Naive thymus-derived CD8-positive, alpha-beta T cell (primary cell): ENCODE measurements at places on chromosomes 5 and 9. TPM values are rescaled to one million over a fixed set of nuclear protein-coding genes. Genes with fewer than 3 reads are reported as not detected.

DNA sequence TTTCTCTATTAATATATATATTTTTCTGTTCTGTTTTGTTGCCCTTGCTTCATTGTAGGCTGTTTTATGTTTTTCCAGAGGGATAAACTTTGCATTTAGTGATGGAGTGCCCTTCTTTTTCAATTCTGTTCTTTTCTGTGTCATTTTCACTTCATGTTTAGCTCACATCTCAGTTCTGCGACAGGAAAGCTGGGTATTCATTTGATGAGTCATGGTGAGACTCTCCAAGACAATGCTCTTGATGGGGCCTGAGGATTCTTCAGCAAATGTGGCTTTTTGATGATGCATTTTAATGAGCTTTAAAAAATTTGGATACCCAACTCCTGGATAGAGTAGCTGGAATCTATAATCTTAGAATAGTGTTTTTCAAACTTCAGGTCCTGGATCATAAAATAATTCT is 56.5 kb upstream of the SPATA31D4 start:
- peaks cover 4% of the 10 kb centered on the region for H3K27me3 ChIP-seq
- no peak overlapping the region for H3K27ac ChIP-seq
- H3K36me3 ChIP-seq, result no peaks in the 10 kb centered on the region
- DNase-seq, result no peak

DNA sequence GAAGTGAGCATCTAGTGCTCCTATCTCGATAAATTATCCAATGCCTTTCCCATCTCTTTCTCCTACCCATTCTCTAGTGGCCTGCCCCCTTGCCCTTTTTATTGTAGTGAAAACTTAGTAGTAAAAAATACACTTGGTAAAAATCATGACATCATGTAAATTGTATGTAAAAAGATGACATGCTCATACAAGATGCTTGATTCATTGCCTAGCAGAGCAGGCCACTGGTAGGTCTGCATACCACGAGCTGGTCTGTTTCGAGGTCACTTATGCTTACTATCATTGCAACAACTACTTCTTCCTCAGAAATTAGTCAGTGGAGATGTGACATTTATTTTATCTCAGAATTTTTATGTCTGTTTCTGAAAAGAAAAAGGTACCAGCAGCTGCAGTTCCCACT is 177.3 kb downstream of the C9orf152 start:
- H3K27me3 ChIP-seq, result no peaks in the 10 kb centered on the region
- H3K4me1 ChIP-seq, result peaks cover 4% of the 10 kb centered on the region
- H3K36me3 ChIP-seq, result no peaks in the 10 kb centered on the region

DNA sequence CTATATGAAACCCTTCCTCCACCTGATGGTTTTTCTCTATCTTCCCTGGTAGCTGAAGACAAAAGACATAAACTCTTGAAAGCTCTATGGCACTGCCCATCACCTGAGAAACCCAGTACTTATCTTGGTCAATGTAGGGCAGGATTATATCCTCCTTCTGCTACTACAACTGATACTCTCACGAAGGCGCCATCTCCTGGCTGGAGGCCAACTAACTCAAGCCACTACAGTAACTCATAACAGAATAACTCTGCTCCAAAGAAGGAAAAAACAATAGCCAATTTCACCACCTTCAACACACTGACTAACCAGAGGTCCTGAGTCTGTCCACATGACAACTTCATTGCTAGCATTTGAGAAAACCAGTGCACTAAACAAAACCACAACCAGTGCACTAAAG is 409.2 kb downstream of the CETN3 start:
- no peaks in the 10 kb centered on the region for H3K4me1 ChIP-seq
- H3K4me3 ChIP-seq, result no peak overlapping the region
- H3K27me3 ChIP-seq, result no peaks in the 10 kb centered on the region

- no peaks in the 10 kb centered on the region for H3K36me3 ChIP-seq
- DNase-seq, result no peak
- H3K27me3 ChIP-seq, result no peaks in the 10 kb centered on the region
- no peak overlapping the region for H3K27ac ChIP-seq
Observed at GRCh38 chr9:72579190-72579589, 57.8 kb downstream of the TMC1 start.

DNA sequence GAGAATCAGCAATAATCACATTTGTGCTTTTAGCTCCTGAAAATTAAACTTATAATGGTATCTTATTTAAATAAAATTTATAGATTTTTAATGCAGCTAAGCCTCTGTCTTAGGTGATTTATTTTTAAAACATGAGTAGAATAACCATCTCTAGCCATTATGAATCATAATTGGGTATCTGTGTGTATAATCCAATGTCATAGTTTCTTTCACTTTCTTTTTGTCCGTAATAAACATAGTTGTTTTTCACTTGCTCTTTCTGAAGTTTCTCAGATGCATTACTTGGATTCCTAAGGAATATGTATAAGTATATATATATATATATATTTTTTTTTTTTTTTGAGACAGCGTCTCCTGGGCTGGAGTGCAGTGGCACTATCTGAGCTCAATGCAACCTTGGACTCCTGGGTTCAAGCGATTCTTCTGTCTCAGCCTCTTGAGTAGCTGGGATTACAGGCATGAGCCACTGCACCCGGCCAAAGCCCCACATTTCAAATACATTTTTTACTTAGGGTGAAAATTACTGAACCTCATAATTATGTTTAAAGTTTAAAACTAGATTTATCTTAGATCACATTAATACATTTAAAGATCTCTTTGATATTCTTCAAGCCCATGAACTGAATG is 377.1 kb downstream of the PRDM9 start:
- H3K27me3 ChIP-seq, result no peaks in the 10 kb centered on the region
- no peak for DNase-seq
- H3K4me1 ChIP-seq, result no peaks in the 10 kb centered on the region
- H3K36me3 ChIP-seq, result no peaks in the 10 kb centered on the region
- no peak overlapping the region for H3K4me3 ChIP-seq

The SEMA6A gene
- not detected for total RNA-seq

DNA sequence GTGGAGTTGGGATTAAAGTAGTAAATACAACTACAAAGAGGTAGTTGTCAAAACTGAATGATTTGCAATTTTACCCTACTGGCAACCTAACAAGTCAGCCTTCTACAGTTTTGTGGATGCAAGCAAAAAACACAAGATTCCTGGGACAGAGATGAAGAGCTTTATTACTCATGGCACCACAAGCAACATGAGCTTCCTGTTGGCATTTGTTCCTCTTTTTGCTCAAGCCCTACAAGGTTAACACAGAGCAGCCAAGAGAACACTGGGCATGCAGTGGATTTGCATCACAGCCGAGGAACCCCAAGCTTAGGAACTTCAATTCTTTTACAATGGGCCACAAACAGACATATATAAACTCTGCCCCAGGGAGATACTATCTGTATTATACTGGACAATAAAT is 28.8 kb upstream of the DMAC1 start:
- no peak overlapping the region for H3K27ac ChIP-seq
- no peaks in the 10 kb centered on the region for H3K4me1 ChIP-seq
- H3K36me3 ChIP-seq, result no peaks in the 10 kb centered on the region
- no peaks in the 10 kb centered on the region for H3K27me3 ChIP-seq
- H3K4me3 ChIP-seq, result no peak overlapping the region

- DNase-seq, result no peak
- no peaks in the 10 kb centered on the region for H3K27me3 ChIP-seq
- H3K36me3 ChIP-seq, result no peaks in the 10 kb centered on the region
- no peaks in the 10 kb centered on the region for H3K4me1 ChIP-seq
- no peak overlapping the region for H3K4me3 ChIP-seq
- no peak overlapping the region for H3K27ac ChIP-seq
Observed at GRCh38 chr9:17888066-17888465, 309.2 kb downstream of the SH3GL2 start.

The OR13C8 gene
- not detected for total RNA-seq

DNA sequence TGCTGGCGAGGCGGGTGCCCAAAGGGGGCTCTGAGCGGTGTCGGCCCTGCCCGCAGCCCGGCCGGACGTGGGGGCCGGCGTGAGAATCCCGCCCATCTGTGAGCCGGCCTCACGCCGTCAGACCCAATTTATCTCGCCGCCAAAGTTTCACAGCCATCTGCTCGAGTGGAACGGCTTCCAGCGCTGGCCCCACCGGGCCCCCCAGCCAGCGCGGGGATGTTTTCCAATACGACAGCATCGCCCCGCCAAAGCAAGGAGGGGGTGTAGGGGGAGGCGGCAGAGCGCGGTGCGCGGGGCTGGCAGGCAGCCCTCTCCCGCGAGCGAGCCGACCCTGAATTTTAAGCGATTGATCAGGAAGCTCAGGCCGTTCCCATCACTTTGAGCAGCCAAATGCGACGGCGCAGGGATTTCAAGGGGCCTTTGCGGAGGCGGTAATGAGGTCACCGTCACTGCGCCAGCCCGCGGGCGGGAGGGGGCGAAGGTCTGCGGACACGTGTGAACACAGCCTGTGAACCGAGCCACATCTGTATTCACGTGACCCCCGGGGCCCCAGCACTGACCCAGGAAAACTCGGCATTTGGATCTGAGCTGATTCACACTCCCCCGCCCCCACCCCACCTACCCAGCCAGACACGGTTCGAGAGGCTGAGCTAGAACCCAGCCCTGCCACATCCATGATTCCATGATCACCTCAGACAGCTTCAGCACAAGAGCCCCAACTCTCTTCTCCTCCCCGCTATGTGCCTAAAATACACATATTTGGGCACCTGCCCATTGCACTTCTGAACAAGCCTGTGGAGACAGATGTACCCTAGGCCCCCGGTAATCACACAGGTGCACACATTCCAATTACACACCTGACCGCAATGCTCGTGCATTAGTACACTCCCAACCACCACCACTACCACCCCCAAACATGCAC is 47.8 kb upstream of the PSD2 start:
- peak overlapping the region; percentile 94 for H3K4me3 ChIP-seq
- H3K36me3 ChIP-seq, result no peaks in the 10 kb centered on the region
- peaks cover 6% of the 10 kb centered on the region for H3K27me3 ChIP-seq
- H3K4me1 ChIP-seq, result peaks cover 22% of the 10 kb centered on the region

- H3K27ac ChIP-seq, result no peak overlapping the region
- peaks cover 5% of the 10 kb centered on the region for H3K36me3 ChIP-seq
- no peak overlapping the region for H3K4me3 ChIP-seq
- H3K27me3 ChIP-seq, result no peaks in the 10 kb centered on the region
- H3K4me1 ChIP-seq, result no peaks in the 10 kb centered on the region
Observed at GRCh38 chr9:120366644-120367019, 213.3 kb downstream of the CDK5RAP2 start.

The REEP2 gene
- total RNA-seq, result 0.44 TPM

DNA sequence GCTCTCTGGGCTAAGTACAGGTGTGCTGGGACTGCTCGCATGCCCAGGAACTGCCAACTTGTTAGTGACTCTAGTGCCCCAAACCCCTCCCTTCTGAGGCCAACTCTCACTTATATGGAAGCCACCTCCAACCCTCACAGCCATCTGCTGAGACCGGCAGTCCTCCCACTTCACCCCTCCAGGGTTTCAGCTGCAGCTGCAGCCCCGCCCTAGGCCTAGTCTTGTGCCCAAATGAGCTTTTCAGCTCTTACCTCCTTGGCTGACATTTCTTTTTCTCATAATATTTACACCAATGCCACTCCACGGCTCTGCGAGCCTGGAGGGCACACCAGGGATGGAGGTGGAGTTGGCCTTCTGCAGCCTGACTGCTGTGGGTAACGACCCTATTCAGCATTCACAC is 166.6 kb downstream of the ROR2 start:
- no peak for DNase-seq
- H3K27ac ChIP-seq, result no peak overlapping the region
- peaks cover 9% of the 10 kb centered on the region for H3K36me3 ChIP-seq
- H3K27me3 ChIP-seq, result peaks cover 21% of the 10 kb centered on the region
- H3K4me1 ChIP-seq, result peaks cover 32% of the 10 kb centered on the region
- no peak overlapping the region for H3K4me3 ChIP-seq

DNA sequence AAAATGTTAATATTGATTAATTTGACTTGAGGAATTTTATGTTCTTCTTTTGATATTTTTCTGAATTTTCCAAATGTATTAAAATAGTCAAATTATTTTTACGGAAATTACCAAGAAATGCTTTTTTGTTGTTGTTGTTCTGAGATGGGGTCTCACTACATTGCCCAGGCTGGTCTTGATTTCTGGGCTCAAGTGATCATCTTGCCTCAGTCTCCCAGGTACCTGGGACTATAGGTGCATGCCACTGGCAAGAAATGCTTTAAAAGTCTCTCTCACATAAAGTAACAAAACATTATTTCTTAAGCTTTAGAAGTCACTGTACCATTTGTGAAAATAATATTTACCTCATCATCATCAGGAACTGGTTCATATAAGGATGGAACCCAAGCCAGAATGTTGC is 43.0 kb upstream of the ELOVL7 start:
- no peak for DNase-seq

- H3K27me3 ChIP-seq, result peaks cover 22% of the 10 kb centered on the region
- DNase-seq, result no peak
- no peaks in the 10 kb centered on the region for H3K4me1 ChIP-seq
- no peak overlapping the region for H3K4me3 ChIP-seq
- no peaks in the 10 kb centered on the region for H3K36me3 ChIP-seq
Observed at GRCh38 chr5:5638211-5638610, 215.7 kb downstream of the ICE1 start.

- H3K4me3 ChIP-seq, result no peak overlapping the region
- no peaks in the 10 kb centered on the region for H3K4me1 ChIP-seq
- H3K27me3 ChIP-seq, result no peaks in the 10 kb centered on the region
Observed at GRCh38 chr5:56565283-56565615, 250.1 kb upstream of the MAP3K1 start.

GRCh38 chr5:92775711-92776615 is 805.1 kb downstream of the NR2F1-AS1 start:
- H3K4me1 ChIP-seq, result no peaks in the 10 kb centered on the region
- no peaks in the 10 kb centered on the region for H3K27me3 ChIP-seq
- no peak overlapping the region for H3K27ac ChIP-seq
- H3K36me3 ChIP-seq, result no peaks in the 10 kb centered on the region
- no peak overlapping the region for H3K4me3 ChIP-seq
- DNase-seq, result no peak

- no peak overlapping the region for H3K4me3 ChIP-seq
- DNase-seq, result no peak
- peaks cover 2% of the 10 kb centered on the region for H3K27me3 ChIP-seq
Observed at GRCh38 chr5:13830536-13830935, 114.0 kb downstream of the DNAH5 start.

The SLC6A3 gene
- 0.08 TPM for total RNA-seq

DNA sequence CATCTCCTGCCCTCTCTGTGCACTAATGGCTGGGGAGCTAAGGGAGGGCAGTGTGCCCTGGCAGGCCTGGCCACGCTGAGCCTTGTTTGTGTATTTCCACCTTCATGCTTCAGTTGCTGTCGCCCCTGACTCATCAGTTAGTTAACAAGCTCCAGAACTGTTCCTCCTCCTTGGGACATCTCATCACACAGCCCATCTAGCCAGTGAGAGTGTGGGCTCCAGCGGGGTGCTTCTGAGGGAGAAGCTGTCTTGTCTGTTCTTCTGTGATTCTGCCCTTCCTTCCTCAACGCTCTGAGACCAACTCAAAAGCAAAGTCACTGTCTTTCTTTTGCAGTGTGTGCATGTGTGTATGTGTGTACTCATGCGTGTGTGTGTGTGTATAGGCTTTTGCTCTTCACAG is 58.3 kb upstream of the CPEB4 start:
- no peaks in the 10 kb centered on the region for H3K36me3 ChIP-seq
- H3K27ac ChIP-seq, result peak overlapping the region; percentile 71
- no peak for DNase-seq
- H3K27me3 ChIP-seq, result no peaks in the 10 kb centered on the region
- H3K4me1 ChIP-seq, result peaks cover 24% of the 10 kb centered on the region
- no peak overlapping the region for H3K4me3 ChIP-seq

- peaks cover 23% of the 10 kb centered on the region for H3K27me3 ChIP-seq
- no peak overlapping the region for H3K4me3 ChIP-seq
- H3K4me1 ChIP-seq, result no peaks in the 10 kb centered on the region
- no peak overlapping the region for H3K27ac ChIP-seq
Observed at GRCh38 chr5:39341896-39342295, 22.4 kb downstream of the C9 start.
